ENCODE measurements at places on chromosomes 3 and 15.

GRCh38 chr15:53331328-53332190 is 427.9 kb downstream of the WDR72 start:
- DNase-seq: no peak

GRCh38 chr3:107727102-107727501 is 204.3 kb downstream of the BBX start:
- DNase-seq: no peak

GRCh38 chr3:171013822-171014748 is 12.4 kb downstream of the SLC2A2 start:
- DNase-seq: no peak

- no peak for DNase-seq
These were observed 36.9 kb upstream of the SKIL start for GRCh38 chr3:170320461-170321121.

- DNase-seq: no peak
These were observed 16.8 kb downstream of the IGDCC4 start for GRCh38 chr15:65405791-65406423.

- no peak for DNase-seq
These were observed 12.4 kb downstream of the ACAA1 start for GRCh38 chr3:38124324-38125122.
